ENCODE measurements at places on chromosomes 6 and 20.

GRCh38 chr6:135936606-135937005, 85.1 kb downstream of the PDE7B start:
- DNase-seq: no peak

- DNase-seq: no peak
Observed at GRCh38 chr6:8082954-8083858, 19.0 kb upstream of the BLOC1S5 start.

GRCh38 chr20:59138114-59138748, 25.4 kb upstream of the ZNF831 start:
- DNase-seq: no peak

DNA sequence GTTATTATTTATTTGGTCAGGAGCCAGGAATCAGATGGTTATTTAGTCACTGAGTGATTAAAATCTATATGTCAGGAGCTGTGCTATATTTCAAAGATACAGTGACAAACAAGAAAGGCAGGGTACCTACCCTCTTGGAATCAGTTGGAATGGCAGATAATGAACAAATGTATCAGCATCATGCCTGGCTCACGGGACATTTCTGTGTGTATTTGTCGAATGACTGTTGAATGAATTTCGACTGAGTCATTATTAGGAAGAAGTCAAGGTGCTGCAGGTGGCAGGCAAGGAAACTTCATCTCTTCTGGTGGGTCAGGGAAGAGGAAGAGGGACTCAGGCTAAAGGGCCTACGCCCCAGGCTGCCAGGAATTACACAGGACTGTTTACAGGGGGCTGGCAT, 13.6 kb downstream of the PKIG start:
- DNase-seq: no peak

DNA sequence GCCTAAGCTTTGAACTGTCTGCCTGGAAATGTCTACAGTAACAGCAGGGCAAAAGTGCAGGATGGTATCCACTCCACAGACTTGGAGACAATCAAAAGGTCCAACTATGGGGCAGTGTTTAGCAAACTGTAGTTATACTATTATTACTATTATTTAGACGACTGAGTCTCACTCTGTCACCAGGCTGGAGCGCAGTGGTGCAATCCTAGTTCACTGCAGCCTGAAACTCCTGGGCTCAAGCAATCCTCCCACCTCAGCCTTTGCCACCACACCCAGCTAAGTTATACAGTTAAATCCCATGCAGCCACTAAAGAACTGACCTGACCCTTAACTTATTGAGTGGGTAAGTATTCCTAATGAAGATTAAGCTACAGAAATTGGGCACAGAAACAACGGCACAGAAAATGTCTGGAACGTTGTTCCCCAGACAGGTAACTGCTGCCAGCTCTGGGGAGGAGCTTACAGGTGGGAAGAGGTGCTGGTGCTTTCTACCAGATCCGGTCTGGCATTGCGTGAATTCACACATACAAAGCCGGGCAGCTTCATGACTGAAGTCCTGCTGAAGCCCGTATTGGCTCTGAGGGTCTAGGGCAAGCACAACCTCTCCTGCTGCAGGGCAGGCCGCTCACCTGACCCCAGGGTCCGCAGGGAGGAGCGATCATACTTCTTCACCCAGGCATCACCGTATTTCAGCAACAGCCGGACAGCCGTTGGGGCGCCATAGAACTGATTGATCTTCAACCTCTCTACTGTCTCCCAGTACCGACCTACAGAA, 27.0 kb upstream of the APMAP start:
- DNase-seq: no peak

GRCh38 chr6:26401987-26402658, at the start of gene BTN3A1:
Gene BTN3A1, plus strand, starts transcription at chr6:26402275. Its CDS starts 3,289 bp downstream, at chr6:26405564.
- no peak for DNase-seq

- no peak for DNase-seq
Observed at GRCh38 chr6:36772397-36772796, 66.8 kb downstream of the CPNE5 start.

DNA sequence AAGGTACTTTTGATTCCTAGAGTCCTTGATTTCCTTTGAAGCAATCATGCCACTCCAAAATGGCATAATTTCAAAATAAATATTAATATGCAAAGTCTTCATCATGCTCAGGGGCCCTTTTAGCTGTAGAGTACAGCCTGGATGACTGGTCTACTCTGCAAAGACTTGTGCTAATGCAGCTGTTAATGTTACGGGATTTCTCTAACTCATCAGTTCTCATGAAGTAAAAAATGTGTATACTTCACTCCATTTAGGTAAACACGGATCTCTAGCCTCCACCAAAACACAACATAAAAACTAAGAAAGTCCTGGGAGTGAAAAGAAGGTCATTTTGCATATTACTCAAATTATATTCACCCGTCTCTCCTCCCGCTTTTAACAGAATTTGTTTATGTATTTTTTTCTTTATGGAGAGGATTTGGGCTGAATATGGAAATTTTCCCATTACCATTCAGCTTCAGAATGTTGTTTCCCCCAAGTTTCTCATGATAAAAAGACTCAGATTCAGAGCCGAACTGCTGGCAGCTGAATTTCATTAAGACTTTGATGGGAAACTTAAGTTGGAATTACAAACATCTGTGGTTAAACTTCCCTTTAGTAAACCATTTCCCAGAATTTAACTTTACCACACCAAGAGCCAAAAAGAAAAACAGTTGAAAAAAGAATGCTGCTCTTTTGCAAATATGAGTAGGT, 8.7 kb downstream of the LAMA4 start:
- DNase-seq: no peak

- DNase-seq: no peak
Observed at GRCh38 chr6:79762370-79762769, 131.2 kb downstream of the SH3BGRL2 start.

GRCh38 chr6:107600121-107600520, 110.2 kb downstream of the SOBP start:
- no peak for DNase-seq

GRCh38 chr6:126685182-126685581, 345.3 kb downstream of the CENPW start:
- DNase-seq: no peak

- DNase-seq: no peak
Observed at GRCh38 chr6:169800116-169800667, 48.8 kb downstream of the ERMARD start.

- DNase-seq: no peak
Observed at GRCh38 chr6:5455142-5455541, 193.8 kb downstream of the FARS2 start.

DNA sequence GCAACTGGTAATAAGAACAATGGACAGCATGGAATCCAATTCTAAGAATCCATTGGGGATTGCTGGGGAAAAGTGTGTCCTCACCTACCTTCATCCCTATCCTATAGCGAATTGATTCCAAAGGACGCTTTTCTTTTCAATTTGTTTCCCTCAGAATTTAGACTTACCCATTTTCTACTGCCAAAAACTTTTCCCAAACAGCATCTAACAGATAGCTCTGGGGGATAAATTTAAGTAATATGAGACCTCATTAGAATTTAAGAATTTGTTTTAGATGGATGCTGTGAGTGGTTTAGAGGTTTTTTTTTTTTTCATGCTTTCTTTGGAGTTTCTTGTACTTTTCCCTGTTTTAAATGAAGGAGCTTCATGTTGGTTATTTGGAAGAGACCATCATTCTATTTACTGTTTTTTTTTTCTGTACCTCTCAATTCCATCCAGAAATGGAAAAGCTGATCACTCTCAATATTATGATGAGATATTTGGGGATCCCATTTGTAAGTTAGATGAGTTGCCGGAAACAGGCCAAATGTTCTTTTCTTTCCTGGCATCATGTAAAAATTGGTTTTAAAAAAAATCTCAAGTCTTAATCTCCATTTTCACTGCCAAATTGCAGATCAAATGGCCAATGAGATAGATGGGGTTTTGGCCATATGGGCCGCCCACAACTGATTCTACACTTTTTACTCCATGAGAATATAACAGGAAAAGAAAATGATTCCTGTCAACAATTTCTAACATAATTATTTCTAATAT, 105.7 kb downstream of the BCAS1 start:
- DNase-seq: no peak

DNA sequence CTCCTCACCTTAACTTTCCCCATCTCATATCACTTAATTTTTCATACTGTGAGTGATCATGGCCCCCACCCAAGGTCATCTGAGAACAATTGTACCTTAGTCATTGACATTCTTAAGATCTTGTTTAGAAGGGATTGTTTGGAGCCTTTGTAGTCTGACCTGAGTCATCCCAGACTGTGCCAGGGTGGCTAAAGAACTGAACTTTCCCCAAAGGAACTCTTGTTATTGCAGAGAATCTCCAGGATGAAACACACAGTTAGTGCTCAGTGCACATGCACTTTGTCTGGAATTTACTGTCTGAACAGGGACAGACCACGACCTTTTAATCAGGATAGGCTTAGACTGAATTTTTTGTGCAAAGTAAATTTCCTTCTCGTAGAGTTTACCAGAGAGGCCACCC, 112.6 kb upstream of the CCN2 start:
- DNase-seq: no peak

GRCh38 chr20:35092524-35093266, at the start of gene TRPC4AP:
Gene TRPC4AP, minus strand, starts transcription at chr20:35092807. Its CDS starts 26 bp downstream, at chr20:35092781.
- DNase-seq: peak; percentile 70

- no peak for DNase-seq
Observed at GRCh38 chr6:40963019-40963418, 76.0 kb downstream of the UNC5CL start.

DNA sequence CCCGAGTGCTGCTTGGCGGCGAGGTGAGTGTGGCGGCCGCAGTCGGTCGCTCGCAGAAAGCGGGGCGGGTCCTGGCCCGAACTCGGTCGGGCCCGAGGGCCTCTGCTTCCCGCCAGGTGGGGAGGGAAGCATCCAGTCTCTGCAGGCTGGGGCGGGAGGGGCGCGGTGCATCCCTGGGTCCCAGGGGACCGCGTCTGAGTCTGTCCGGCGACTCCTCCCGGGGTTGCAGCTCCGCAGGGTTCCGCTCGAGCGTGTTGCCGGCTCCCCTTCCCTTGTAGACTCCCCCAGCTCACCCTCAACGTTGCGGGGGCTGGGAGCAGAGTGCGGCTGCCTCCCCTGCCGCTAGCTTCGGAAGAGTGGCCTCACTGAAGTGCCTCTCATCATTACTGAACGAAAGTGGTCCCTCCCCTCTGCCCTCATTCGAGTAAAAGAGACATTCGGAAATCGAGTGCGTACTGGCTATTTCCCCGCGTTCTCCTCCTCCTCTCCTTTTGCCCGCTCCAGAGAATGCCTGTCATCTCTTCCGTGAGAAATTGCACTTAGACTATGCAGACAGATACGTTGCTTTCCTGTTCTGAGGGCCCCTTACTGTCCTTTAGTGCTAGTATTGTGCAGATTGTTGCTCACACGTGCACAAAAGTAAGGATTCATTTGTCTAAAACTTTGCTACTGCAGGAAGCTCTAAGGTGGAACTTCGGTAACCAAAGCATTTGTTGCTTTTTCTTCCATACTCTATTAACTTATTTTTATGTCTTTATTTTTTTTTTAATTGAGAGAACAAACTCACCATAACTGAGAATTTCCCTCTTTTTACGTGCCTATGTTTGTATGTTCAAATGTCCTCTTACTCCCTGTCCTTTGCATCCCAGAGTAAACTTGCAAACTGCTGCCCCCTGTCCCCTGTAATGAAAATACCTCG, 751 bp downstream of the MAP3K4 start:
- no peak for DNase-seq

- peak; percentile 41 for DNase-seq
Observed at GRCh38 chr6:161618831-161619454, 345.1 kb upstream of the AGPAT4 start.

- DNase-seq: no peak
Observed at GRCh38 chr6:162675503-162675902, 52.1 kb downstream of the PRKN start.

GRCh38 chr20:37385659-37386504, 39.9 kb downstream of the SRC start:
- no peak for DNase-seq

DNA sequence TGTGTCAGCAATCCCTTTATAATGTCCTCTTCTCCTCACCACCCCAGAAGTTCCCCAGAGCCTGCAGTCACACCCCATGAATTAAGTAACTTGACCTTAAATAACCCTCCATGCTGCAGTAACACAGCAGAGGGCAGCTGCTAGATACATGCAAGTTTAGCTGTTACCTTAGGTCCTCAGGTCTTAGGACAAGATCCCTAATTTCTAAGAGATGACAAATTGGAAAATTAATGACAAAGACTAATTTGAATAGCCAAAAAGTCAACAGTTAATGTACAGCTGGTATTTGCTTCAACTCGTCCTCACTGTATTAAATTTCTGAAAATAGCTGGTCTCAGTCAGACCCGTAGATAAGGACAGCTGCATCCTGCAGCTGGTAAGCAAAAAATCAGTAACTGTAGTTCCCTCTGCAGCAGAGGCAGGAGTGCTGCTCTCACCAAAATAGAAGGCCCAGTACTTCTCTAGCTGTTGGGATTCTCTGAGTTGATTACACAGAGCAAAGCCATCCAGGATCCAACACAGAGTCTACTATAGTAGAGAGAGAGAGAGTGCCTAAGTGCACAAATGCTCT, 62.4 kb downstream of the TNFRSF21 start:
- no peak for DNase-seq

- peak; percentile 22 for DNase-seq
Observed at GRCh38 chr6:145028144-145028818, 707.0 kb downstream of the EPM2A start.

DNA sequence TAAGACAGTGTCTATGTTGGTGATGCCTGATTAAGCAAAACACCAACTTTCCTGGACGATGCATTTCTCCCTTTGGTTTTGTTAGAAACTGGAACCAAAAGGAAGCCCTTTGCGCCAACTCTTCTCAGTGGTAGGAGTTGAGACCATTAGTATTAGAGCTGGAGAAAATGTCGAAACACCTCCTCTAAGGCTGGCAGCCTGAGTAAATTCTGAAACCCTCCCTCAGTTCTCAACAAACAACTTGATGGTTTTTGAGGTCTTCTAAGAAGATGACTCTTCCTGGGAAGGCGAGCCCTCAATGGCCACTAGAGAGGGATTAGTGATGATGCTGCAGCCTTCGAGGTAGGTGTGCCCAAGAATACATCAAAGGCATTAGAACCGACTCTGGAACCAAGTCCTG, 78.4 kb upstream of the CCN6 start:
- DNase-seq: no peak

GRCh38 chr6:141451511-141452353, 681.0 kb upstream of the GJE1 start:
- no peak for DNase-seq

- DNase-seq: no peak
Observed at GRCh38 chr6:32393665-32394420, 13.1 kb downstream of the BTNL2 start.

DNA sequence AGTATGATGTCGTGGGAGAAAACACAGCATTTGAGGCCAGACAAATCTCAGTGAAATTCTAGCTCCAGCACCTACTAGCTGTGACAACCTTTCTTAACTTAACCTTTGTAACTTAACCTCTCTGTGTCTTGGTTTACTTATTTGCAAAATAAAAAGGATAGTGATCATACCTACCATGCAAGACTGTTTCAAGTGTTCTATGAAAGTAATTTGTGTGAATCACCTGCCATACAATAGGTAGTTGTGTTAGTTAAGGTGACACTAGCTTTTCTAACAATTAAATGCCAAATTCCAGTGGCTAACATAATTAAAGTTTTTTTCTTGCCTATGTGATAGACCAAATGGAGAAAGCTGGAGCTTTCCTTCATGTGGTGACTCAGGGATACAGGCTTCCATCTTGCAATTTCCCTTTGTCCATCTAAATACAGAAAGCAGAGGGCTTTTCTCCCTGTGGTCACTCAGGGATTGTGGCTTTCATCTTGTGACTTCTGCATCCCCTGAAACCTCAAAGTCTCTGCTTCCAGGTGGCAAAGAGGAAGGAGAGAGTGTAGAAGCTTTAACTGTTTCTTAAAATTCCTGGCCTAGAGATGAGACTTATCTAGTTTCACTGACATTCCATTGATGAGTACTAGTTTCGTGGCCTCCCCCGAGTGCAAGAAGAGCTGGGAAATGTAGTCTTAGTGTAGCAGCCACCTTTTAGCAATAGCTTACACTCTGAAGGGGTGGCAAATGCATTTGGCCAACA, 311.4 kb downstream of the CLIC5 start:
- no peak for DNase-seq
